ENCODE measurements at places on chromosomes 5 and 9. TPM values are rescaled to one million over a fixed set of nuclear protein-coding genes. Genes with fewer than 3 reads are reported as not detected.

The RELL2 gene
- total RNA-seq: 3.5 TPM

The CLIC3 gene
- 3.8 TPM for total RNA-seq

The GPR150 gene
- 0.37 TPM for total RNA-seq

The TMEM141 gene
- 239 TPM for total RNA-seq

The SAPCD2 gene
- total RNA-seq: 10.3 TPM

The ARHGEF39 gene
- total RNA-seq: 5.2 TPM

The NAIP gene
- total RNA-seq: 8.9 TPM

The HAPLN1 gene
- total RNA-seq: 6.7 TPM

The LCN12 gene
- total RNA-seq: 8.5 TPM

The DBN1 gene
- total RNA-seq: 18.8 TPM

The DIMT1 gene
- total RNA-seq: 9.6 TPM

The PDCD1LG2 gene
- total RNA-seq: 1.1 TPM

The IL3 gene
- total RNA-seq: not detected

The SKP2 gene
- total RNA-seq: 19.1 TPM
